ENCODE measurements at places on chromosomes 5 and 9.

- DNase-seq, result no peak
These were observed 10.8 kb downstream of the CETN3 start for GRCh38 chr5:90398726-90399125.

DNA sequence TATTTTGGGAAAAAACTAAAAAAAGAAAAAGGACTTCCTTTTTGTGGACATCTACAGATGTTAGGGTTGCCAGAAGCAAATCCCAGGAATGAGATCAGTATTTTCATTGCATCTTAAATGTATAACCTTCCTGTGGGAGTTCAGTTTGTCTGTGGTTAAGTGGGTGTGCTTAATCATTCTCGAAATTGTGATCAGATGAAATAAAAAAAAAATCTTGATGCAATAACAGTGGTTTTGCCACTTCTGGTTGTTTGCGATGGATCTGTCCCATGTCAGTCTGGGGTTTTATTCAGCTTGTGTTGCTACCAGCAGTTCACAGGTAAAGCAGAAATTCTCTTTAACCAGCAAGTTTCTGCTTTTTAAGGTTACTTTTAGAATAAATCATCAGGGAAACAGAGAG, 179.0 kb downstream of the MAN2A1 start:
- DNase-seq, result no peak

- DNase-seq, result peak; percentile 20
These were observed 11.9 kb upstream of the AQP7 start for GRCh38 chr9:33414268-33414667.

- no peak for DNase-seq
These were observed 428.3 kb downstream of the DNAH5 start for GRCh38 chr5:13516195-13516594.

GRCh38 chr5:154303133-154303532, 112.6 kb downstream of the GALNT10 start:
- no peak for DNase-seq

- no peak for DNase-seq
These were observed 40.9 kb downstream of the ANGPTL2 start for GRCh38 chr9:127081250-127082185.

All from CD4-positive, alpha-beta T cell treated with Interleukin-17A for 1 hour (primary cell).